Activated CD8-positive, alpha-beta memory T cell treated with anti-CD3 and anti-CD28 coated beads for 1 hour (primary cell): ENCODE measurements at places on chromosomes 16 and 17.

DNA sequence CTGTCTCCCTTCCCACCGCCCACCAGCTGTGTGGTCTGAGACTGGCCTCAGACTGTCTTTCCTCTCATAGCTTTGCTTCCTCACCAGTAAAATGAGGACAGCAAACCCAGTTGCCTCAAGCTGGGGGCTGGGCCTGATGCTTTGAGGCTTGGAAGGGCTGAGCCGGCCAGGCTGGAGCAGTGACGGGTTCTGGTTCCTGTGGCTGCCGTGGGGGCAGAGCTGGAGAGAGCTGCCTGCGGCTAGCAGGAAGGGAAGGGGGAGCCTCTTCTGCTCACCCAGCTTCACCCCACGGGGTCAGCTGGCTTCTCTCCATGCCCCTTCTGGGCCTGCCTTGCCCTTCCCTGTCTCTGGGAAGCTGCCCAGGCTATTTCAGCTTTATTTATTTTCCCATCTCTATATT, 23.7 kb downstream of the LASP1 start:
- DNase-seq: no peak

- DNase-seq: no peak
Measured at GRCh38 chr17:67443931-67444595, 67.0 kb downstream of the PITPNC1 start.

- DNase-seq: no peak
Measured at GRCh38 chr16:49969091-49970030, 55.7 kb upstream of the CNEP1R1 start.

DNA sequence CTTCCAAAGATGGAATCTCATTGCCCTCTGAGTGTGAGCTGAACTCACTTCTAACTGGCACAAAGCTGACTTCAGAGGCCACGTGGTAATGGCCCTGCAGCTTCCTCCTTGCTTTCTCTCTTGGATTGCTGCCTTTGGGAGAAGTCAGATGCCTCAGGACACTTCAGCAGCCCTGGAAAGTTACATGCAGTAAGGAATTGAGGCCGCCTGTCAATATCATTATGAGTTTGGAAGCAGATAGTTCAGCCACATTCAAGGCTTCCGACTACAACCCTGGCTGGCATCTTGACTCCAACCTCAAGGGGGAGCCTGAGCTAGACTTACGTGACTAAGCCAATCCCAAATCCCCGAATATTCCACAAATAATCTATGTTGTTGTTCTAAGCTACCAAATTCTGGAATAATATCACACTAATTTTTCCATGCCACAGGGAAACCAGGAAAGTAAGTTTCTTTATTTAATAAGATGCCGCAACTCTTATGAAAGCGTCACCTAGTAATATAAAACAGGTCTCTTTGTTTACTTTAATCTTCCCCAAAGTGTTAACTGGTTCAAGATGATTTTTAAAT, 13.6 kb downstream of the CEP20 start:
- no peak for DNase-seq

DNA sequence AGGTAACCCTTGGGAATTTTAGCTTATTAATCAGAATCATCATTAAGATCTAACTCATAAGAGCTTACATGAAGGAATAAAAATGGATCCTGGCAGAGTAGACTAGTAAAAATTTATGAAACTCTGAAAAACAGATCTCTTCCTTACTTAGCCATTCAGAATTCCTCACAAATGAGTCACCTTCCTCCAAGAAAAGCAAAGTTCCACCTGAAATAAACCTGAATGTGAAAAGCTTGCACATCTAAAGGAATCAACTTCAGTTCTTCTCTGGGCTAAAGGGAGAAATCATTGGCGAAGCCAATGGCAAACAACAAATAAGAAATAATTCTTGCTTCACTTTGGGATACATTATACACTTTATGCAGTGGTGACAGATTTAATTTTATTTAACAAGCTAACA, 22.7 kb downstream of the MYO1D start:
- no peak for DNase-seq

- DNase-seq: no peak
Measured at GRCh38 chr17:1904273-1905182, 74.7 kb downstream of the RPA1 start.

- DNase-seq: no peak
Measured at GRCh38 chr17:75634754-75635609, 1.7 kb downstream of the SMIM5 start.

DNA sequence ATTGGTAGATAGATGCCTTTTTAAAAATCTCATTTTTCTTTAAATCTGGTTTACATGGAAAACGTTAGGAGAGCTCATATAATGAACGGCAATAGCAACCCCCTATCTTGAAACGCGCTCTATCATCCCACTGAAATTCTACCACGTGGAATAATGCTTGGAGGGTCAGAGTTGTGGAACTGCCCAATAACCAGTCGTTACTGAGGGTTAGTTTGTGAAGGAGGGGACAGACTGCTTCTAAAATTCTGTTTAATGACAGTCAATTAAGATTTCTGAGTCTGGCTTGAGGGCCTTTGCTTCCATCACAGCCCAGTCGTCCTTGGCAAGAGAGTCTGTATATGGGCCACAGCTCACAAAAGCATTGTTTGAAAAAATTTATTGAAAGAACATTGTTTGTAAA, 482 bp downstream of the IRF8 start:
- DNase-seq: no peak

- no peak for DNase-seq
Measured at GRCh38 chr17:56880133-56880532, 33.7 kb downstream of the TRIM25 start.

- no peak for DNase-seq
Measured at GRCh38 chr16:17828012-17828411, 357.3 kb upstream of the XYLT1 start.

DNA sequence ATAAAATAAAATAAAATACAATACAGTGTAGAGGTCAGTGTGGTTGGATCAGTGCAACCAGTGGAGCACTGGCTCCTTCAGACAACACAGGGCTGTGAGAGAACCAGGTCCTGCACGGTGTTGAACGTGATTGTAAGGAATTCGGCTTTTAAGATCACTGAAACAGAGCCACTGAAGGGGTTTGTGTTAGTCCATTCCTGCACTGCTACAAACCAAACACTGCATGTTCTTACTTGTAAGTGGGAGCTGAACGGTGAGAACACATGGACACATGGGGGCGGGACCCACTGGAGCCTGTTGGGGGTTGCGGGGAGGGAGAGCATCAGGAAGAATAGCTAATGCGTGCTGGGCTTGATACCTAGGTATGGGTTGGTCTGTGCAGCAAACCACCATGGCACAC, 193.2 kb upstream of the AXIN2 start:
- no peak for DNase-seq

DNA sequence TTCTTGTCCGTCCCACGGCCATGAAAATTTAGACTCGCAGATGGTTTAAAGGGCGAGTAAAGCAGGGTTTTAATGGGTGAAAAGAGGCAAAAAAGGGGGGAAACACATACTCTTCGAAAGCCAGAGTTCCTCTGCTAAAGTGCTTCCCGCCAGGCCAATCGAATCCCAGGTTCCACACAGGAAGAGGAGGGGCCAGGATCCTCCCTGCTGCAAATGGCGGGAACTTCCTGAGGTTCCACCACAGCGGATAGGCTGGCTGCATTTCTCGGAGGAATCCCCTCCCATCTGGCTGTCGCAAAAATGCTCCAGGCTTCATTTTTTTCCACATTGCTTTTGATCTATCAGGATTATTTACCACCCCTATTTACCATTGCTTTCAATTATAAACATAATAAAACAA, 670.1 kb upstream of the CA10 start:
- no peak for DNase-seq

DNA sequence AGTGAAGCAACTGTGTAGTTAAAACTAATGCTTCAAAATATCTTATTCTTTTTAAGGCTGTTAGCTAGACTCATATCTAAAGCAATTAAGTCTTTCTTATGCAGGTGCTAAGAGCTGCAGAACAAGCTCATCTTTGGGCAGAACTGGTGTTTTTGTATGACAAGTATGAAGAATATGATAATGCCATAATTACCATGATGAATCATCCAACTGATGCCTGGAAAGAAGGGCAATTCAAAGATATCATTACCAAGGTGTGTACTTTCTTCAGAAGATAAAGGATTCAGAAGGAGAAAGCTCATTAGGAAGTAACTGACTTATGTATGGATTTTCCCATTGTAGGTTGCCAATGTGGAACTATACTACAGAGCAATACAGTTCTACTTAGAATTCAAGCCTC, 23.9 kb downstream of the PTRH2 start:
- no peak for DNase-seq

DNA sequence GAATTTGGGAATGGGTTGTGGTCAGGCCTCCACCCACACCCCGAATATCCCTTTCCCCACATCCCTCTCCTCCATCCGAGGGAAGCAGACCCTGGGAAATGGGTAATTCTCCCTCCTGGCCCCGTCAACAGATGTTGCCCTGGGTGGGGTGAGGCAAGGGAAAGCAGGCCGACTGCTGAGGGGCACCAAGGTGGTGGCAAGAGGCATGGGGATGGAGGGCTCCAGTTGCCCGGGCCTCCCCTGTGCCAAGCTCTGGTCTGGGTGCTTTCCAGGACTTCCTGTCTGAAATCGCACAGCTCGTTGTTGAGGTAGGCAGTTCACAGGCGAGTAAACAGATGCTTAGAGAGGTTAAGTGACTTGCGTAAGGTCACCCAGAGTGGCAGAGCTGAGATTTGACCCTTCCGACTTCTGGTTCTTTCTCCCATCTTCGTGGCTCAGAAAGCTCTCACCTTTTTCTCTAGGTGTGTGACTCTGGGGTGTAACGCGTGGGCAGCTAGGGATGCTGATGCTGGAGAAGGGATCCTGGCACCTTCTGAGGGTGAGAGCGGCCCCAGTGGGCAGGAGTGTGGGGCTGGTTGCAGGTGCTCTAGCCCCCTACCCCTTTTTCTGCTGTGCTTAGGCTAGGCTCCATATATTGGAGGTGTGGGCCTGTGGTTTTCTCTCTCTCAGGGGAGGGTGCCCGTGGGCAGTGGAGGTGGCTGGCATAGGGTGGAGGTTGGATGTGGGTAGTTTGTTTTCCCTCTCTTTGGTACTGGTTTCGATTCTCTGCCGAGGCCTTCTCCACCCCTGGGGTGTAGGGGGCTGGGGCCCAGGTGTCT, 17.2 kb downstream of the RARA start:
- no peak for DNase-seq

DNA sequence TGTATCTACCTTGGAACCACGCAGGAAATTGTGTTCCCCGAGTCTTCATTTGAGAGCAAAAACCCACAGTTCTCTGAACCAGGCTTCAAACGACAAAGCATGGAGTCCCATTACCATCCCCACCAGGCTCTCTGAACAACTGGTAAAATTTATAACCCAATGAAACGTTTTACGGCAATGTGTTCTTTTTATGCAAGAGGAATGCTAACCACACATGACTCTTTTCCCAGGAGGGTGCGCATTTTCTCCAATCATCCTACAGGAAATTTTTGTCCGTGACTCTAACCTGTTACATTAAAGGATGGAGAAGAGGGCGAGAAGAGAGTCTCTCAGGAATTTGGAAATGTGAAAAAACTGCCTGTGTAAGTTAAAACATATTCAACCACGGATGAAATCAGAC, 17.8 kb downstream of the STX8 start:
- DNase-seq: no peak

- DNase-seq: no peak
Measured at GRCh38 chr16:54930869-54931119, 129 bp downstream of the IRX5 start.

DNA sequence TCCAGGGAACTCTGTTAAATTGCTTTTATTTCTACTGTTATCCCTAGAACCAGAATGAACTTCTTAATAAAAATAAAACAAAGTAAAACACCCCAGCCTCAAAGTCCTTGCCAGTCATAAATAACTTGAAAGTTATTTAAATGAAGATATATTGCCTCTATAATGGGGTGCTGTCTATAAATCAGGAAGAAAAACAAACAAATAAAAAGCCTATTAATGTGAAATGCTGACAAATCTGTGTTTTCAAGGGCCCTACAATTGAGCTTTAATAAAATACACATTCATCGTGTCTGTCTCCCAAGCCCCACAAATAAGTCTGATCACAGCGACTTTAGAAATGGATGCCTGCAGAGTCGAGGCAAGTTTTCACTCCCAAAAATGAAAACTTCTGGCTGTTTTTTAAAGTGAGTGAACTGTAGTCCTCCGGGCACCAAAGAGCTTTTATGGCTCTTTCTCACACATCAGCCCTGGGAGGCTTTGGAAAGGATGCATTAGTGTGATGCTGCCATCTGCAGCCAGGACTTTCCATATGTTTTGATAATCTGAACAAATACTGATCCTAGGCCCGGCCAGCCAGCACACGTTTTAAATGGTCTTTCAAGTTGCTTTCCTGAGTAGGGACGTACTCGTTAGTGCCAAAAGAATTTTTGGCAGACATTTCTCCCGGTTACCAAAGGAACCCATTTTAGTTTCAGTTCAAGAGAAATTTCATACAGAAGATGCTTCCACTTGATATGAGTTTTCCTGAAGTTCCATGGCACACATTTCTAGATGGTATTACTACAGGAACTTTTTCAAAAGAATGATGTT, 16.3 kb downstream of the NACA2 start:
- DNase-seq: no peak

- DNase-seq: no peak
Measured at GRCh38 chr17:45120558-45120957, 11.8 kb downstream of the PLCD3 start.

DNA sequence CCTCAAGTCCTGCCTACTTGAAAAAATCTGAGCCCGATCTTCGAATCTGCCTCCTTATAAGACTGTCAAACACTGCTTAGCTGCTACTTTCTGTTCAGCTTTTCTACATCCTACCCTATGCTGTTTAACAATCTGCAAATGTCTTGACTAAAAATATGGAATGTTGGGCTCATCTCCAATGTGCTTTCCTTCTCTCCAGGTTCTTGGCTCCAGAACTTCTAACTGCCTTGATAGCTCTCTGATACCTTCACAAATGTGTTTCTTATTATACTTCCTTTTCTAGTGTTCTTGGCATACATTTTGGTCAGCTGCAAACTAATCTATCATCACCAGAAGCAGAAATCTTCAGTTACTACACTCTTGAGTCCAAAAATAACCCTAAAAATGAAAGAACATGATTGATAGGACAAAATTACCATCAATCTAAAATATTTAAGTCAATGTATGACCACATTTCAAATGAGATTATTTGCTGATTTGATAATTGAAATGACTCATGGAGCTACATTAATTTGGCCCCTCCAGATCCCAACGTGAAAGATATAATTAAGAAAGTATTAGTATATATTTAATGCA, 372.3 kb upstream of the MON1B start:
- DNase-seq: no peak

- DNase-seq: no peak
Measured at GRCh38 chr16:83802135-83802534, 5.6 kb upstream of the HSBP1 start.

DNA sequence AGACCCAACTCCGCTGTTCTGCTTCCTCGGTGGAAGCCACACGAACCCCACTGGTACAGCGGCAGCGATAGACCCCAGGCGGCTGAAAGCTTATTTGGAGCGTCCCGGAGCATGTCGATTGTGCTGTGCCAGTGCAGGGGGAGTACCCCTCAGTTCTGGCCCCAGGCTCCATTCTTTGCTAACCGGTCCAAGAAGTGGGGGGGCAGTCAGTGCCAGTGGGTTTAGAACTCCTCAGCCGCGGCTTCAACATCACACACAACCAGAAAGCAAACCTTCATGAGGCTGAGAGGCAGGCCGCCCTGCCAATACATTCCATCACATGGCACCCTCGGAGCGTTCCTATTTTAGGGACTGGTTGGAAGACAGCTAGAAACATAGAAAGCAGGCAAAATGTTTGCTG, 1.7 kb upstream of the MNT start:
- DNase-seq: no peak
